ENCODE measurements at places on chromosomes 2 and 18. TPM values are rescaled to one million over a fixed set of nuclear protein-coding genes. Genes with fewer than 3 reads are reported as not detected.

The FOXI3 gene
- not detected for total RNA-seq

The HK2 gene
- 0.98 TPM for total RNA-seq

The ATOH8 gene
- total RNA-seq, result 5.3 TPM

The CD207 gene
- total RNA-seq, result not detected

The PLEK gene
- not detected for total RNA-seq

The EMILIN1 gene
- total RNA-seq, result 0.48 TPM

The ATP8B1 gene
- 7.9 TPM for total RNA-seq

The LIPG gene
- 0.19 TPM for total RNA-seq

The ABCG8 gene
- not detected for total RNA-seq
